Aorta (tissue), 5 donors: ENCODE measurements at places on chromosomes 5 and 9. TPM values are rescaled to one million over a fixed set of nuclear protein-coding genes. Genes with fewer than 3 reads are reported as not detected.

- no peak for DNase-seq
Measured at GRCh38 chr5:140338908-140339307, 7.5 kb downstream of the HBEGF start.

GRCh38 chr5:932151-932627 is 39.5 kb downstream of the TRIP13 start:
- peak; percentile 72 for DNase-seq

DNA sequence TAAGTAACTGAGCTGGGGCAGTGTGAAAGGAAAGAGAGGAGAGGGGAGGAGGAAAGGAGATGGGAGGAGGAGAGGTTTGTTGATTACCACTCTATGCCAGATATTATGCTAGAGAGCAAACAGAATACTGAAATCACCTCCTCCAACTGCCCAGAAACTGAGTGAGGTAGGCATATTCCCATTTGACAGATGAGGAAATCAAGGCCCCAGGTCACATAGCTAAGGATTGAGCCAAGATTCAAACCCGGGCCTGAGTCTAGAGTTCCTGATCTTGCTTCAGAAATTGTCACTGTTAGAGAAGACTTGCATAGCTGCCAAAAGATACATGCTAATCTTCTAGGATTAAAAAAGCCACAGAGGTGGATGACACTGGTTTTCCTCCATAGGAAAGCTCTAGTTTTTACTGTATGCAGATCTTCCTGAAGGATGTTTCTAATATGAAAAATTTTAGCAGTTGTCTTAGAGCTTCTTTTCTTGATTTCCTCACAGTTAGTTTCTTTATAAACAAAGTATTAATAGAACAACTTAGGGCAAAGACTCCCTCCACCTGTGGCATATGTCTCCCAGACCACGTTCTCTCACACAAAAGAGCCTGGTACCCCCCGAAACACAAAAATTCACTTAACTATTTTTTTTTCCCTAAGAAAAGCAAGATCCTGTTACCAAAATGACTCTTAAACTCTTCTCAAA is 97.4 kb downstream of the NLN start:
- DNase-seq: no peak

DNA sequence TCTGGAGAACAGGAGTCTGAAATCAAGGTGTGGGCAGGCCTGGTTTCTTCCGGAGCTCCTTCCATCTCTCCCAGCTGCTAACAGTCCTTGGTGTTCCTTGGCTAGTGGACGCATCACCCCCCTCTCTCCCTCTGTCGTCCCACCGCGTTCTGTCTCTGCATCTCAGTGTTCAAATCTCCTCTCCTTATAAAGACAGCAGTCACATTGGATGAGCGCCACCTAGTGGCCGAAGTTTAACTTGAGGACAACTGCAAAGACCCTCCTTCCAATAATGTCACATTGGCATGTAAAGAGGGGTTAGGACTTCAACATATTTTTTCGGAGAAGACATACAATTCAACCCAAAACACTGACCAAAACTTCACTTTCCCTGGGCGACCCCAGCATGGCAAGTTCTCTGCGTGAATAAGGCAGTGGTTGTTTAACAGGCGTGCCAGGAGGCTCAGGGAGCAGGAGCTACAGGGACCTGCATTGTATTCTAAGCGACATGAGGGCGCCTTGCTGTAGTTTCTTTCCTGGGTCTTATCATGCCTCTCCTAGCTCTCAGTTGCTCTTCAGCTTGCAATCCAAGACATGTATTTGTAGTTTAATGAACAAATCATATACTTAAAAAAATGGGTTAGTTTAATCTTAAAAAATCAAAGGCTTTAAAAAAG is 27.9 kb upstream of the BASP1 start:
- DNase-seq: peak; percentile 80

DNA sequence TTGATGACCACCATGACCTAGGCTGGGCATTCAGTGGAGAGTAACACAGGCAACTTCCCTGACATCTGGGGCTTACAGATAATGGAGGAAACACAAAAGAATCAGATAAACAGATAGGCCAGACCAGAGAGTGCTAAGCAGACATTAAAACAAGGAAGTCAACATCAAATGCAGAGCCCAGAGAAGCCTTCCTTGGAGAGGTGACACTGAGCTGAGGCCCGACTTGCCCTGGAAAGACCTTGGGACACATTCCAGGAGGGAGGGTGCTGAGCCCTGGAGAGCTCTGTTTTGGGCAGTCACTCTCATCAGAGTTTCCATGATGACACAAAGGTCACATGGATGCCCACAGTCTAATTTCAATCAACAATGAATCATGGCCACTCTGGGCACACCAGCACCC is 31.9 kb upstream of the C5orf58 start:
- DNase-seq: no peak

DNA sequence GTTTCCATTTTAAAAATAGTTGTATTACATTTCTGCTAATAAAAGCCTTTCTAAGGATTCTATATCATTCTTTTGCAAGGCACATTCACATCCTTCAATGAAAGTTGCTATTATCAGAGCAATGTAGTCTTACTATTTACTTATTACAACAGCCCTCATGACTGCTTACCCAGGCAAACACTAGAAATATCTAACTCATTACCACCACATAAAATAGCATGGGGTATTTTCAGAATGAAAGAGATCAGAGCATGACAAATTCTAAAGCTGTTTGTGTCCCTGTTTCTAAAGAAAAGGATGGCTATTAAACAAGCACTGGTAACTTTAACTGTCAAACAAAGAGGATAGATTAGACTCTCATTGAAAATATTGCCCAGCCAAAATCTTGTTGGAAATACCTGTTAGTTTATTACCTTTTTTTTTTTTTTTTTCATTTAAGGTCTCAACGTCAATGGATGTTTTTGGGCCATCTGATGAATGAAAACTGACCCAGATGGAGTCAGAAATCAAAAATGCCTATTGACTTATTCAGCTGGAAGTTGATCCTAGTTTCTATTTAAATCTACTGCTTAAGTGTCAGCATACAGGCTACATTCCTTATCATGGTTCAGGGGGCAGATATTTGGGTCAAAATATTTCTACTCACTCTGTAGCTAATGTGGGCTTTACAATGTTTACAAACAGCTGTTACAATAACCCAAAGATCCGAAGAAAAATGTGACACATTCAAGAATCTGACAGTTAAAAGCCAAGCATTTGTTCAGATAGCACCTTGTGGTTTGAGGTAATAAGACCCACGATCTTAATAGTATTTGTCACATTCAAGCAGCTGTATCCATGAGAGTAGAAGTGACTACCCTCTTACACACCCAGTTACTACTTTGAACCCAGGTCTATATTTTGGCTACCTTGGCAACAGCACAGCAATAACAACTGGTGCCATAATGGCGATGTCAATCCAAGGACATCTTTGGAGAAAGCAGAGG is 554.8 kb upstream of the MEF2C start:
- no peak for DNase-seq

DNA sequence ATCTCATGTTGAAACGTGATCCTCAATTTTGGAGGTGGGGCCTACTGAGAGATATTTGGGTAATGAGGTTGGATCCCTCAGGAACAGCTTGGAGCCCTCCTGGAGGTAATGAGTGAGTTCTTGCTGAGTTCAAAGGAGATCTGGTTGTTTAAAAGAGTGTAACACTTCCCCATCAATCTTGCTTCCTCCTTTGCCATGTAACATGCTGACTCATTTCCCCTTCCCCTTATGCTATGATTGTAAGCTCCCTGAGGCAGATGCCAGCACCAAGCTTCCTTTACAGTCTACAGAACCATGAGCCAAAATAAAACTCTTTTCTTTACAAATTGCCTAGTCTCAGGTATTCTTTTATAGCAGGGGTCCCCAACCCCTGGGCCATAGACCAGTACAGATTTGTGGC is 352.3 kb downstream of the SLCO4C1 start:
- no peak for DNase-seq

DNA sequence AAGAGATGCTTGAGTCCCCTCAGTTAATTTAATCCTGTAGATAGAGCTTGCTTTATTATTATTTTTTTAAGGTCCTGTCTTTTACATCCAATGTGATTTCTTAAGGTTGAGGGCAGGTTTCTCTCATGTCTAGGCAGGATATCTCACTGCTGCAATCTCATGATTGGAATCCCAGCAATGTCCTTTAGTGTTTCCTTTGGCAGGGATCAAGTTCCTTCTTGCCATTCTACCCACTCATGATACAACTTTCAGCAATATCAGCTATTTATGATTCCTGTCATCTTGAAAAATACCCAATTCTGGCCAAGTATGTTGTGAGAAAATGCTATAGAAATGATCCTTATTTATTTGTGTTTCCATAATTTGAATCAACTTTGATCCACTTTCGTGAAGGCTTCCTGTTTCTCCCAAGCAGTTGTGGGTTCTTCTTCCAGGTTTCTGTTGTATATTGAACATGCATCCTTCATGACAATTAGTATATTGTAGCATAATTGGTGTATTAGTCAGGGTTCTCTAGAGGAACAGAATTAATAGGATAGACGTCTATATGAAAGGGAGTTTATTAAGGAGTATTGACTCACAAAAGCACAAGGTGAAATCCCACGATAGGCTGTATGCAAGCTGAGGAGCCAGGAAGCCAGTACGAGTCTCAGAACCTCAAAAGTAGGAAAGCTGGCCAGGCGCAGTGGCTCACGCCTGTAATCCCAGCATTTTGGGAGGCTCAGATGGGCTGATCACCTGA is 18.4 kb upstream of the VPS13A start:
- DNase-seq: no peak

- no peak for DNase-seq
Measured at GRCh38 chr5:52859628-52860027, 71.9 kb downstream of the ITGA1 start.

- DNase-seq: no peak
Measured at GRCh38 chr9:109086221-109086620, 33.5 kb downstream of the TMEM245 start.

- DNase-seq: no peak
Measured at GRCh38 chr5:95555553-95555952, 652 bp downstream of the ARSK start.

PCDHB15 gene
- total RNA-seq: 8.7 TPM

- DNase-seq: no peak
Measured at GRCh38 chr5:16891033-16891432, 45.1 kb downstream of the MYO10 start.

- no peak for DNase-seq
Measured at GRCh38 chr5:13708432-13708831, 236.1 kb downstream of the DNAH5 start.

QRFP gene
- not detected for total RNA-seq

VCP gene
- 192 TPM for total RNA-seq

SV2C gene
- 0.33 TPM for total RNA-seq

- no peak for DNase-seq
Measured at GRCh38 chr5:143476601-143477211, 73.2 kb upstream of the NR3C1 start.

- no peak for DNase-seq
Measured at GRCh38 chr5:37881359-37881758, 41.5 kb upstream of the GDNF start.

DNA sequence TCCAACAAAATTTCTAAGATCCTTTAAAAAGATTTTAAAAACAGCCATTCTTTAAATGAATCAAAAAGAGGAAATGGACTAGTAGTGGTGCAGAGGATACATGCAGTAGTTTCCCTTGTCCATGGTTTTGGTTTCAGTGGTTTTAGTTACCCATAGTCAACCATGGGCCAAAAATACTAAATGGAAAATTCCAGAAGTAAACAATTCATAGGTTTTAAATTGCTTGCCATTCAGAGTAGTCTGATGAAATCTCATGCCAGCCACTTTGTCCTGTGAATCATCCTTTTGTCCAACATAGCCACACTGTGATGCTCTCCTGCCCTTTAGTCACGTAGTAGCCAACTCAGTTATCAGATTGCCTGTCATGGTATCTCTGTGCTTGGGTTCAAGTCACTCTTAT is 286.1 kb downstream of the ANXA1 start:
- no peak for DNase-seq

- DNase-seq: no peak
Measured at GRCh38 chr5:77748160-77748559, 28.0 kb downstream of the TBCA start.

GRCh38 chr5:68277431-68277830 is 61.9 kb downstream of the PIK3R1 start:
- no peak for DNase-seq

- no peak for DNase-seq
Measured at GRCh38 chr5:167244583-167244982, 1046.9 kb upstream of the WWC1 start.

- DNase-seq: no peak
Measured at GRCh38 chr5:108983461-108984092, 235.9 kb downstream of the FER start.

DNA sequence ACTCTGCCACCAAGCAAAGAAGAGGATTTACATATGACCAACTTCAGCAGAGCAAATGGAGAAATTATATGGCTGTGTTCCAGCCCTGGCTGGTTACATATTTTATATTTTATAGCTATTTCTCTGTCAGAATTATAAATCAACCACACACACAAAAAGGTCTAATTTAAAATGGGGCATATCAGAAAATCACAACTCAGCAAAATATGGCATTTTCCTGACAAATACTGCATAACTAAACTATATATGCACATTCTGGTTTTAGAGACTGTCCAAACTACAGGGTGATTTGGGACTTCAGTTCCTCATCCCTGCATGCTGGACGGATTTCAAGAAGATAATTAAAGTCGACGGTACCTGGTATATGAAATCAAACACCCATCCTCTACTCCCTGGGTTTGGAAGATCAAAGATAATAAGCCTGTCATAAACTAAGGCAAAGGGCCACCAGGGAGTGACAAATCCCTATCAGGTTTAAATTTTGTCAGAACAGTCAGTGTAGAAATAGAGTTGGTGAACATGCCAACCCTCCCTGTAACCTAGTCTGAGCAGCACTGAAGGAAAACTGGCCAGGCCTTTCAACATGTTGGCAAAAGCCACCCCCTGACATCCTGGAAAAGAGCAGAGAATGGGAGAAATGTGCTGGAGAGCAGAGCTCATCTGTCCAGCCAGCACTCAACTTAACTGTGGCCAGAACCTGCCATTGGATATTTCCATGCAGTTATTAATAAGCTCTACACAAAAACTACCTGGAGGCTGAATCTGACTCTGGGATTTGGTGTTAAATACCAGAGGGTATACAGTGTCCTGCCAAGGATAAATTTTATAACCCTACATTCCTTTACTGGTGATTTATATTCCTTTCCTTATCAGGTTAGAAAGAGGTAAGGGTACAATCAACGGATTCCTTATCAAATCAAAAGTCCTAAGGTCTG is 235.7 kb downstream of the ENC1 start:
- DNase-seq: no peak

RALGDS gene
- 61.2 TPM for total RNA-seq

RNF208 gene
- 3.4 TPM for total RNA-seq

GTF2H2 gene
- total RNA-seq: 25.3 TPM

TLR4 gene
- total RNA-seq: 37.2 TPM
